ENCODE measurements at places on chromosomes 5 and 9.

DNA sequence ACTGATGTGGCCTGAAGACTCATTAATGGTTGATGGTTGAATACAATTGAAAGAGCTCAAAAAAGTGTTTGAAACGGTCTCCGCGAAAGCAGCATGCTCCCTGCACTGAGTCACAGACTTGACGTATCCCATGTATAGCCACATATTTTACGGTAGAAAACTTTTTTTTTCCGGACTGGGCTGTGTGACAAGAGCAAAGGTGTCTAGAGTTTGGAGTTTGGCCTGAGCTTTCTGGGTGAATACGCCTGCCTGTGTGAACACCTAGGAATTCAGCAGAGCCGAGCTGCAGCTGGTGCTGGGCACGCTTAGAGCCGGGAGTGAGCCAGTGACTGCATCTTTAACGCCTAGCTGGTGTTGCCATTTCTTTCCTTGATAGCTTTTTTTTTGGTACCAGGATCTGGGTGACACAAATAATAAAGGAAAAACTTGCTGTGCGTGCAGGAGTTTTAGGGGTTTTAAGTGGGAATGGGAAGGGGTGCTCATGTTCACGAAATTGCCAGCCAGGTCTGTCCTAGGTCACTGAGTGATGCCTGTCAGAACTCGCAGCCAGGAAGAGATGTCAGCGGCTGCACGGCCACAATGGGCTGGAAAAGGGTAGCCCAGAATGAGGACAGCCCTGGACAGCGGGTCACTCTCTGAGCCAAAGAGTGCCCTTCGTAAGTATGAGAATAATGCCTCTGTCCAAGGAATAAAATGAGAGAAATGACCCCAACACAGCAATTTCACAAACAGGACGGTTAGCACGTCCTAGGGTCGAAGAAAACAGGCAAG lies 51.7 kb downstream of the PSMB7 start:
- no peak for DNase-seq

DNA sequence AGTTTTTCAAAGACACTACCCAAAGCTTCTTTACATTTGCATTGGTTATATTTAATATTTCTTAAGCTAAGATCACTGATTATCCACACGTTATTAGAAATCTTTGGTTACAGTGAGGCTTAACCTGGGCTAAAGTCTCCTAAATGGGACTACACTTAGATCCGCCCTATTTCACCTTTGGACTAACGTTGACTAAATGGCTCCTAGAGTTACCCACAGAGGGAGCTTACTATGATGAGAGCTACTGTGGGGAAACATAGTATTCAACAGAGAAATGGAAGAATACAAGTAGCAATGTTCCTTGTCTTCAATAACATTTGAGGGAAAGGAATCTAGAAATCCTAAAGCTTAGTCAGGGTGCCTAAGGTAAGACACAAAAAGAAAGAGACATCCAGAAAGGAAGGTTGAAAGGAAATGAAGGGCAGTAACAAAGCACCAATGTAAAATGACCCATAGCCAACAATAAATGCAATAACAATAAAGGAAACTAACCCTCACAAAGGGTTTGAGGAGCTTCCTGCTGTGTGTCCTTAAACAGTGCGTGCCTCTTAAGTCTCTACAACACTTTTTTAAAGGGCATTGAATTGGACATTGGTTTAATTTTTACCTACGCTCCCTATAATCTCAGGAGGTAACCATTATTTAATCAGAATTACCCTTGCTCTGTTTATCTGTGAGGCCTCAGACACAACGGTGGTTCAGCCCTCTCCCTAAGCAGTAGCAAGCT lies 217.1 kb downstream of the PJA2 start:
- no peak for DNase-seq

- no peak for DNase-seq
Observed at GRCh38 chr5:109739741-109740728, 50.3 kb downstream of the MAN2A1 start.

DNA sequence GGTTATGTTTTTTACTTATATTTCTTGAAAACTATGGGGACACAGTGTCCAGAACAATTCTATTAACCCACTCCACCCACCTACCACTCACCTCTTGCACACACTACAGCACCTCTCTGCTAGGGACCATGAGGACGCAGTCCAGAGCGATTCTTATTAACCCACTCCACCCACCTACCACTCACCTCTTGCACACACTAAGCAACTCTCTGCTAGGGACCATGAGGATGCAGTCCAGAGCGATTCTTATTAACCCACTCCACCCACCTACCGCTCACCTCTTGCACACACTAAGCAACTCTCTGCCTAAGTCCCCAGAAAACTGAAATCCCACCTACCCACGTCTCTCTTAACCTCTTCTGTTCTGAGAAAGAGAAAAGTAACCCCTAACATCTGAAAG lies 2.2 kb upstream of the SHROOM1 start:
- no peak for DNase-seq

GRCh38 chr5:135472141-135472540 lies 20.0 kb upstream of the TIFAB start:
- no peak for DNase-seq

DNA sequence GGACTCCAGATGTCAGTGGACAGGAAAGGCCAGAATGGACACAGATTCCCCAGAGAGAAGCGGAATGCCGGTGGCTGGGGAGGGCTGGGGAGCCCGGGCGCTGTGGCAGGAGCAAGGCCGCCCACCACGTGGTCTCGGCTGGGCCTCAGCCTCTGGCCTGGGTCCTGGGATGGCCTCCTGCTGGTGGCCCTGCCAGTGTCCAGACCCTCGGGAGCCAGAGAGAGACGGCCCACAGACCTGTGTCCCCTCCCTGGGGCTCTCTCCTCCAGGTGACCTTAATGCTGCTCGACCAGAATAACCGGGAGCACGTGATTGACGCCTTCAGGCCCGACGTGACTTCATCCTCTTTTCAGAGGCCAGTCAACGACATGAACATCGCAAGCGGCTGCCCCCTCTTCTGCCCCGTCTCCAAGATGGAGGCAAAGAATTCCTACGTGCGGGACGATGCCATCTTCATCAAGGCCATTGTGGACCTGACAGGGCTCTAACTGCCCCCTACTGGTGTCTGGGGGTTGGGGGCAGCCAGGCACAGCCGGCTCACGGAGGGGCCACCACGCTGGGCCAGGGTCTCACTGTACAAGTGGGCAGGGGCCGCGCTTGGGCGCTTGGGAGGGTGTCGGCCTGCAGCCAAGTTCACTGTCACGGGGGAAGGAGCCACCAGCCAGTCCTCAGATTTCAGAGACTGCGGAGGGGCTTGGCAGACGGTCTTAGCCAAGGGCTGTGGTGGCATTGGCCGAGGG lies 19.0 kb downstream of the FBXW5 start:
- DNase-seq: peak; percentile 54

DNA sequence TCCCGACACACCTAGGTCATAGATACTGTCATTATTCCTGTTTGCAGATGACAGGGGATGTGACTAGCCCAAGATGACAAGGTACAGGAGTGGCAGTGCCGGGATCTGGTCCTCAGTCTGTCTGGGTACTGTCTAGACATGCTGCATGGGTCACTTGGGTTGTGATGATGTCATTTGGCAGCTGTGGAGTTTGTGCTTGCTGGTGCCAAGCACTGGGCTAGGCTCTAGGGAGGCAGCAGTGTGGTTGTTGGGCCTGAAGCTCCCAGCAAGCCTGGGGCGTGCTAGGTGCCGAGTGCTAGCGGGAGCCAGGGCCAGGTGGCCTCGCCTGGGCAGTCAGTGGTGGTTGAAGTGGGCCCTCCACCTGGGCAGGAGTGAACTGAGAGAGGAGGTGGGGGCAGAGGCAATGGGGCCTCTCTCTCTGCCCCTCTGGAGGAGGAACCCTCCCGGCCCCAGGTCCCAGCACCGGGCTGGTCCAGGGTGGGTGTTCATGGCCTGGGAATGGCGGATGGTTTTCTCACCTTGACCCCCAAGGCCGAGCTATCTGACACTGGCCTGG lies 8.8 kb upstream of the ASB6 start:
- no peak for DNase-seq

DNA sequence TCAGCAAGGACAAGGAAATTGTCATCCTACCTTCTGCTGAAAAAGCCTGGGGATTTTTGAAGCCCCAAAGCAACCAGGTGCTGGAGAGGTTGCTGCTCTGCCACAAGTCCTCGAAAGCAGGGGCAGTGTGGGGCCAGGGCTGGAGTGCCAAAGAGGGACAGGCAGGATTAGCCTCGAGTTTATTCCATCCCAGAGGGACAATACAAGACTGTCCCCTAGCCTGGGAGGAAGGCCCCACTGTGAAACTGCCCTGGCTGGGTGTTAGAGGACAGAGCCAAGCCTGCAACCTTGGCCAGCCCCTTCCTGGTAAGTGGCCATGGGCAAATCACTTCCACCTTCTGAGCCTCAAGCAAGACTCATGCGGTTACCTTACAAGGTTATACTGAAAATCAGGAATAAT lies 55.1 kb downstream of the WHRN start:
- DNase-seq: no peak
